ENCODE measurements at places on chromosomes 6 and 20.

DNA sequence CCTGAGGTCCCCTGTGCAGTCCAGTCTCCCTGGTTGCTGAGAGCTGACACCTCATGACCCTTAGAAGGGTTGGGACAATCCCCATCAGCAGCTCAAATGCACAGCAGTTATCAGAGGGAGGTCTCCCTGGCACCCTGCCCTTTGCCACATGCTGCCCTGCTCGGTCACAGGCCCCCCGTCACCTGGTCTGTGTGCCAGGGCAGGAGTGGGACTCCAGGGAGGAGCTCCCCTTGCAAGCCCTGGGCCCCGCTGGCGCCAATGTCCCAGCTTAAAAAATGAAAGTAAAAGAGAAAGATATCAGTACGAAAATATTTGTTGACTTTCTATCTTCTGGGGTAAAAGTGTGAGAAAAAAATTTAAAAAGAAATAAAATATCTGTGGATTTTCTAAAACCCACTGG is 68.1 kb upstream of the SLC22A16 start:
- no peak for DNase-seq

GRCh38 chr6:143127941-143128680 is 67.4 kb downstream of the AIG1 start:
- DNase-seq = no peak

DNA sequence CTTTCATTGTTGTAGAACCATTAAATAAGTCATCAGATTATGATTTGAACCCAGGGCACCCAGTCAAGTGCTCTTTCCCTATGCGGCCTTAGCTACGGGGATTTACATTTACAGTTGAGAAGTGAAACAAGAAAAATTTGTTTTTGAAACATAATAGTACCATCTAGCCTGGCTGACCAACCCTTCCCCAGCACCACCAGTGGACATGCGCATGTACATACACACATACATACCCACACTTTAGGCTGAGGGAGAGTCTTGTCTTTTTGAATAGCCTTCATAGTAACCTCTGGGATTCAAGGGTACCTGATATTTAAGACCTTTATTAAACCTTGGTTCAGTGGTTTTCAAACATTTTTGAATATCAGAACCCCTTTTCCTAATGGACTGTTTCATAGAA is 33.8 kb downstream of the SCAND1 start:
- DNase-seq = no peak

GRCh38 chr20:55586610-55587009 is 418.7 kb downstream of the CBLN4 start:
- DNase-seq = no peak

GRCh38 chr20:8116067-8116811 is 15.8 kb upstream of the PLCB1 start:
- DNase-seq = no peak

DNA sequence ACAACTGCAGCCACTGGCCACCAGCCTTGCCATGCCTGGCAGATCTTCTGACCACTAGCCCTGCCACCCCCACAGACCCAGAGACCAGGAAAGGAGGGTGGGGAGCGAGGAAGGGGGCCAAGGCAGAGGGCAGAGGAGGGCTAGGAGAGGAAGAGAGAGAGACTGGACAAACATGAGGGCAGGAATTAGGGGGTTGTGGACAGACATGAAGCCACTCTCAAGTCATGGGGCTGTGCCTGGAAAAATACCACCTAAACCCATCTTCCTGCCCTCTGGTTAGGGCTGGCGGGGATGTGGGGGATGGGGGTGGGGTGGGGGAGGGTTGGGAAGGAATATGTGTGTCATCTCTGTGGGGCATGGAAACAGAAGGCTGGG is 1.4 kb upstream of the SLC29A1 start:
- DNase-seq = no peak

DNA sequence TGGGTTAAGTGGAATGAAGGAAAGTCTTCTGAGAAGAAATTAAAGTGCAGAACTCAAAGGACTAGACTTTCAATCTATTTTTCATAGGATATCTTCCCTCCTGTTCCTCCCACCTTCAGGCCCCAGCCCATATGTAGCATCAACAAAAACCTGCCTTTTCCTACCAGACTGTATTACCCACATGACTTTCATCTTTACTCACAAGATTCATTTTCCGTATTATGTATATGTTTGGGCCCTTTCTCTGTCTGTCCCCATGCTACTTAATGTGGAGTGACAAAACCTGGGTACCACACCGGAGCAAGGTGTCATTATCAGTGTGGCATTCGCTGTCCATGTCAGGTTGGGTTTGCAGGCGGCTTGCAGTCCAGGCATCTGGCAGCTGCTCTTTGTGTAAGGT is 18.8 kb upstream of the CNR1 start:
- DNase-seq = no peak

DNA sequence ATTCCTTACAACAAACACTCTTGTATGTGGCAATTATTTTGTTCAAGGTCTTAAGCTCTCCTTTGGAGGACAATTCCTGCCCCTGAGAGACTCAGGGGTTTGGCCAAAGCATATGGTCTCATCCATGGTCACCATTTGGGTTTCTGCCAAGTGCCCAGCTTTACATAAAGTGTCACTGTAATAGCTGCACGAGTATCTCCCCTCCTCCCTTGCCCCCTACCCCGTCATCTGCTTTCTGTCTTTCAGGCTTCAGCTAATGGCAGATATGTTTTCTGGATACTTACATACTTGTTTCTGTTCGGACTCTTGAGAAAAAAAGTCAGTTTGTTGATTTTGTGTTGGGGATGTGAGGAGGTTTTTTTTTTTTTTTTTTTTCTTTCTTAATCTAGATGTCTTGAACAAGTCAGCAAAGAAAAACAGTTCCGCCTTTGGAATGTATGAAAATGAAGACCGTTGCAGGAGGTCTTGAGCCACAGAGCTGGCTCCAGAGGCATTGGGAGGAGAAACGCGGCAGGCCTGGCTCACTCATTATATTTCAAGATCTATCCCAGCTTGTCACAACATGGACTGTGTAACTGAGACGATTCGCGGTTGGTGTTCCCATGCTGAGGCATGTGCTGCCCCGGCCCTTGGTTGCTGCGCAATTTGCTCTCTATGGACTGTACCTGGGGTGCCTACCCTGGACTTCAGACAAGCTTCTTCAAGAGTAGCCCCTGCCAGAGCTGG is 32.6 kb upstream of the STX16 start:
- DNase-seq = no peak

GRCh38 chr20:46735436-46735835 is 26.0 kb downstream of the SLC2A10 start:
- no peak for DNase-seq

- no peak for DNase-seq
These were observed 26.4 kb downstream of the SNX9 start for GRCh38 chr6:157849288-157850017.
